Activated CD8-positive, alpha-beta memory T cell treated with anti-CD3 and anti-CD28 coated beads for 48 hours (primary cell): ENCODE measurements at places on chromosomes 2 and 18.

- DNase-seq: no peak
These were observed 105.4 kb downstream of the KCNH7 start for GRCh38 chr2:162732946-162733698.

GRCh38 chr18:43525169-43525568 lies 247.9 kb upstream of the SYT4 start:
- DNase-seq: no peak

GRCh38 chr2:28322981-28323396 lies 69.7 kb upstream of the FOSL2 start:
- DNase-seq: no peak

GRCh38 chr2:19577723-19578122 lies 219.3 kb upstream of the OSR1 start:
- DNase-seq: no peak

DNA sequence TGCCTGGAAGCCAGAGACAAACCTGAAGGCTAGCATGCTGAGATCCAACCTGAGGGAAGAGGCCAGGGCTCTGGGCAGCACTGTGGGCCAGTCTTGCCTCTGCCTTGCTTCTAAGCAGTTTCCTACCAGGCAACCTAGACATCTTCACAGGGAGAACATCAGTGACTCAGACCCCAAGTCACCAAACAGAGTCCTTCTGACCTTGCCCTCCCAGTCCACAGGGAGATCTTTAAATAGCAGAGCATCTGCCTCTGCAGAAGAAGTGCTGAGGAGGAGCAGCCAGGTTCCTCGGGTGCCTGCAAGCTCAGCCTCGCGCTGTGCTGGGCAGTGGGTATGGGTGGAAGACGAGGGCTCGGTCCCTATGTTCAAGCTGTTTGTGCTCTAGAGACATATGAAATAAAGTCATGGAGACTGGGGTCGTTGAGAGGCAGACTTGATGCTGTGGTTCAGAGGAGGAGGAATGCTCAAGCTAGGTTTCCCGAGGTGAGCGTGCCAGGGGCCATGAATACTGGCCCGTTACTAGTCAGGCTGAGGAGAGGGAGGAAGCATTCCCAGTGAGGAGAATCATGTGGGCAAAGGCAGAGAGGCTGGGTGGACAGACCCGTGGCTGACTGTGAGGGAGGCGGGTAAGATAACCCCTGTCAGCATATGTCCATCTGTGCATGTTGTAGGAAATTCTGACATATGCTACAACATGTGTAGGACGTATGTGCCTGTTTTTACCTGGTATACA lies 66.5 kb downstream of the BOLA3 start:
- no peak for DNase-seq

DNA sequence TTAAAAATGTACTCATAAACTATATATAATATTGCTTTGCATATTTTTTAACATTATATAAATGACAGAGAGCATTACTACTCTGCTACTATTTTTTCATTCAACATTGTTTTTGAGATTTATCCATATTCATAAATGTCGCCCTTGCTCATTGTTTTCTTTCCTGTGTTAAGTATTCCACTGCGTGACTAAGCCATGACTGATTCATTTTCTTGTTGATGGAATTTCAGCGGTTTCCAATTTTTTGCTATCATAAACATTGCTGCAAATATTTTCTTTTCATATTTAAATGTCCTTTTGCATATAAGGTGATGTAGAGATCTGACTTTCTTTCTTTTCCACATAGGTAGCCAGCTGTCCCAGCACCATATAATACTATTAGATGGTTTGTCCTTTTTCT lies 57.6 kb downstream of the SFXN5 start:
- no peak for DNase-seq

DNA sequence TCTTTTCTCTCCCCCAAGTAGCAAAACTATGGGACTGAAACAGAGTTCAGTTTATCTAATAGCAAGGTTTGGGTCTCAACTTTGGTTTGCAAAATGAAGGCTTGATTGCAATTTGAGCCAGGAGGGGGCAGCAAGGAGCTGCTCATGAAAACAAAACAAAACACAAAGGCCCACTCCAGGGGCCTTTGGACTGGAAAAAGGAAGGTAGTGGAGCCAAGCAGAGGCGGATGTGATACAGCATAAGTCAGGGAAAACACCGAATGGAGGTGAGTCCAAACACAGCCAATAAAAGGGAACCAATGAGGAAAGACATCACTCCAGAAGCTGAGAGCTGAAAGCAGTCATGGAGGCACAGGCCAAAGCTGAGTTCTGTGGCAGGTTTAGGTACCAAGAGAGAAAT lies 799.7 kb upstream of the ACVR2A start:
- no peak for DNase-seq

GRCh38 chr2:81481994-81482368 lies 1177.4 kb upstream of the LRRTM1 start:
- no peak for DNase-seq

DNA sequence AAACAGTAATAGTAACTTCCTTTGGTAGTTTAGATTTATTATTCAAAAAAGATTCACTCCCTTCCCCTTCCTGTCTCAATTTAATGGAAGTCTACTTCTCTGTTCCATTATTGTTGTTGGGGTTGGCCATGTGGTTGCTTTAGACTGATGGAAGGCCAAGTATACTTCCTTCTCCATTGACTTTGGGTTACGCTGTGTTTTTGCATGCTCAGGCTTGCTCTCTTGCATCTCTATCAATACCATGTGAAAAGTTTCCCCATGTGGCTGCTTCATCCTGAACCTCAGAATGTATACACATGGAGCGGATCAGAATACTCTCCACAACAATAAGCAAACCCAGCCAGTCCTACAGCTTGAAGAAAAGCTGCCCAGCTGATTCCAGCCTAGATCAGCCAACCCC lies 20.3 kb downstream of the CFAP210 start:
- no peak for DNase-seq
